ENCODE measurements at places on chromosomes 6 and 20.

DNA sequence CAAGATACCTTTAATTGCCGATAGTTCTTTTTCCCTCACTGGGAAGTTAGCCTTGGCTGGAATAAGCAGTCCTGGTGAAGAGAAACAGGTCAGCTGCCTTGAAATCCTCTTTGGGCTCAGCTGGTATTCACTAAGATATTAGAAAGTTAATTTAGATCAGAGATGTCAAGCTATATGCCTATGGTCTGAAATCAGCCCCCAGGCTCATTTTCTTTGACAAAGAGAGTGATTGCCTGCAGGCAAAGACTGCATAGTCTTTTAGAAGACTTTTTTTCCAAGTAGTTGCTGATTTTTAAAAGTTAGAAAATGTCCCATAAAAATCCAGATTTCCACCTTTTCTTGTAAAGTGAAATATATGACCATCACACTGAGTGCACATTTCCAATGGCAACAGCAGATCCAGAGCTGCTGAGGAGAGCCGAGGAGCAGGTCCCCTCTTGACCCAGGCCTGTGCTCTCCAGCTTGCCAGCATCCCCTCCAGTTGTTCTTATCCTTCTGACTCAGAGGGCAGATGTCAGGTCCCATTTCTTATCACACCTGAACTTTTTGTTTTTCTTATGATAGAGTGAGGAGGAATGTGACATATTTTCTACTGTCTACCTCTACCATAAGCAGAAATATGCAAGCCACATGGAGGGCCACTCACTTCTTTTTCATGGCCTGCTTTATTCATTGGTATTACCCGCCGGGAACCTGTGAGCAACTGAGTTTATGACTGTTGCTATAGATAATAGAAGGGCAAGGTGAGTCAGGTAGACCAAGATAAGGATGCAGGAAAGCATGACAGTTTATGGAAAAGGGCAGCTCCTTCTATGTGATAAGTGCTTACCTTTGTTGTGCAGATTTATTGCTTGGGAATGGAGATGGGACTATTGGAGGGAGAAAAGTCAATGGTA lies 17.6 kb upstream of the L3MBTL3 start:
- DNase-seq: no peak

DNA sequence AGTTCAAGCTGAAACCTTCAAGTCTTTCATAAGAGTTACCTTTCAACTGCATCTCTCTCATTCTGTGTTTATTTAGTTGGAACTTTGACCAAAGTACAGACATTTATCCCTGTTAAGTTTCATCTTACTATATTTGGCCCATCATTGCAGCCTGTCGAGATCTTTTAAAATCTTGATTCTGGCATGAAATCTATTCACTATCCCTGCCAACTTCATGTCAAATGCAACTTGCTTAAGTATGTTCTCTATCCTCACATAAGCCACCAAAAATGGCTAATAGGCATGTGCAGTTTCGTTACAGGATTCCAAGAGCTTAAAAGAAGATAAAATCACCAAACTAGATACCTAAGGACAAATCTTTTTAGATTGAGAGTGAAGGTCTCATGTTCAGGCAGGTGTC lies 117.5 kb upstream of the KCNQ5 start:
- DNase-seq: no peak

- DNase-seq: no peak
These were observed 111.6 kb downstream of the TBC1D32 start for GRCh38 chr6:121222656-121223055.

- no peak for DNase-seq
These were observed 986.3 kb downstream of the TFAP2A start for GRCh38 chr6:9428421-9429172.

- no peak for DNase-seq
These were observed 524.0 kb downstream of the CD83 start for GRCh38 chr6:14641423-14642135.

DNA sequence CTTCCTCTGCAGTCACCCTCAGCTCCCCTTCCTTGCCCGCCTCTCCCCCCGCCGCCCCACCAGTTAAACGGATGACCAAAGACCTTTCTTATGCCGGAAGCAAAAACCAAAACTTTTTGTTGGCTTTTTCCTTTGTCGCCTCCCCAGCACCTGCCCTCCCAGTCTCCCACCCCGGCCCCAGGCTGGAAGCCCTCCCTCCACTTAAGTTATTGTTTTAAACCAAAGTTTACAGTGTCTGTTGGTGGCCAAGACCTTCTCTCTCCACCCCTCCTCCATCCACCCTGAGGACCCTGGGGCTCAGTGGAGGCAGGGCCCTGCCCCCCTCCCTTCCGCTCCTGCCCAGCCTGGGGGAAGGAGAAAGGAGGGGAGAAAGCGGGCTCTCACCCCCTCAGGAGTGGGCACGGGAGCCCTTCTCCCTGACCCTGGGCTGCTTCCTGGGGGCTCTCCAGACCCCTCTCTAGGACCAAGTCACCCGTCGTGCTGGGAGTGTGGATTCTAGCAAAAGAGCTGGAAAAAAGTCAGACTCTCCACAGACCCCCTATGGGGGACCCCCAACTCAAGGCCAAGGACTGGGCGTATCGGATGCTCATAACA lies 38.3 kb upstream of the MDFI start:
- DNase-seq: no peak

DNA sequence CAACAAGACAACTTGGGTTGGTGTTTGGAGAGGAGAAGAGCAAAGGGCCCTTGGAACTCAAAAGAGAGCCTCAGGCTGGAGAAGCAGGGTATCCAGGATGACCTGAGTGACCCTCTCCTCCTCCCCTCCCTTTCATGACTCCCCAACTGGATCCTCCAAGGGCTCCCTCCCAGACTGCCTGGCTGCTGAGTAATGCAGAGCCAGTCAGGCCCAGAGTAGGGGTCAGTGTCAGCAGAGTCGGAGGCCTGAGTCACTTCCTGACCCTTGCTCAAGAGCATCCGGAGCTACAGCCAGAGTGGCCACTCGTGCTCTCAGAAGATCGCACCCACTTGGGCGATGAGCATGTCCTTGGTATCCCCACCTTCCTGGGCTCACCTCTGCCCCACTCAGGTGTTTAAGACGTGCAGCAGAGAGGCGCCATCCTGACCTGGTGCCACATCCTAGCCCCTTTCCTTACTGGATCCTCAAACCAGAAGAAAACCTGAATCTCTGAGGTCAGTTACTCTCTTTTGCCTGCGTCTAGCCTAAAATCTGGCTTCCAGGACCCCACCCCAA lies 2.8 kb upstream of the MAPK13 start:
- no peak for DNase-seq

- no peak for DNase-seq
These were observed 94.4 kb downstream of the FHL5 start for GRCh38 chr6:96657344-96657743.

- no peak for DNase-seq
These were observed 1460.0 kb upstream of the ADGRB3 start for GRCh38 chr6:67175101-67175500.

DNA sequence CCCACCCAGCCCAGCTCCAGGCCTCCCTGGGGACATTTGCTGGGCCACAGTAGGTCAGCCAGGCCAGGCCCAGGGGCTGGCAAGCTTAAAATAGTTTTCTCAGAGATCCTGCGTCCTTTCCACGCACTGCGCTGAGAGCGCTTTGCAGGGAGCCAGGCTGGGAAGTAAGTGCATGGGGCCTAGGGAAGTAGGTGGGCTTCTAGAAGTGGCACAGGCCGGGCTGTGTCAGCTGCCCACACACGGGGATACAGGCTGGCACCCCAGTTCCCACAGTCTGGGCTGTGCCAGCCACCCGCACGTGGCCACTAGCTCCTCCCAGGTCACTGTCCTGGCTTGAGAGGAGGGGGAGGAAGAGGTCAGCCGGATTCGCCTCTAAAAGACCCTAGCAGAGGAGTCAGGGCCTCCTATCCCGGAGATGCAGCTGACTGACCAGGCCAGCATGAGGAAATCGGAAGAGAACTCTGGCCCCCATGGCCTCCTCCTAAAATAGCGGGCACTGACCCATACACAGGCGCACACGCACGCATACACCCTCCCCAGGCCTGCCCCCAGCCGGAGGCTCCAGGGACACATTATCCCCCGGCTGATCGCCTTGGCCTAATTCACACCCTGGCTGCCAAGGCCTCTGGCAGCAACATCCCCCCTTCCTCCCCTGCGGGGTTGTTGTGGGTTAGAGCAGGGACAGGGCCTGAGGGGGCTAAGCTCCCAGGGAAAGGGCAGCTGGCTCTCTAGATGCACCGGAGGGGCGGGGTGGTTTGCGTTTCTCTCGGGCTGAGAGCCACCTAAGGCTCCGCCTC lies 5.4 kb downstream of the SLCO4A1 start:
- no peak for DNase-seq

- no peak for DNase-seq
These were observed 4.2 kb upstream of the ZDHHC14 start for GRCh38 chr6:157376706-157377230.

GRCh38 chr6:47371870-47372255 lies 62.2 kb upstream of the TNFRSF21 start:
- DNase-seq: no peak

- DNase-seq: no peak
These were observed 195.1 kb downstream of the PKHD1 start for GRCh38 chr6:51892339-51892738.
